ENCODE measurements at places on chromosomes 16 and 17. TPM values are rescaled to one million over a fixed set of nuclear protein-coding genes. Genes with fewer than 3 reads are reported as not detected.

RAPGEFL1 gene
- polyA plus RNA-seq, result 14.4 TPM

PRR11 gene
- 17.2 TPM for polyA plus RNA-seq

TMEM100 gene
- 88.6 TPM for polyA plus RNA-seq

KCNJ18 gene
- polyA plus RNA-seq, result not detected

AGRP gene
- polyA plus RNA-seq, result not detected

DNAH9 gene
- polyA plus RNA-seq, result 2.1 TPM

IL17C gene
- not detected for polyA plus RNA-seq

SLC5A11 gene
- 5.7 TPM for polyA plus RNA-seq

ALOX15 gene
- 0.75 TPM for polyA plus RNA-seq

KRTAP4-5 gene
- not detected for polyA plus RNA-seq

KRT20 gene
- 0.09 TPM for polyA plus RNA-seq

TLCD3B gene
- 0.73 TPM for polyA plus RNA-seq

CMTM1 gene
- polyA plus RNA-seq, result 7.8 TPM

NPB gene
- 0.41 TPM for polyA plus RNA-seq

IL34 gene
- polyA plus RNA-seq, result 5.5 TPM

TOX3 gene
- polyA plus RNA-seq, result 0.59 TPM

TBC1D26 gene
- polyA plus RNA-seq, result 0.39 TPM

MT1M gene
- not detected for polyA plus RNA-seq

ARHGAP23 gene
- 43.2 TPM for polyA plus RNA-seq

HCRT gene
- polyA plus RNA-seq, result not detected

RGS11 gene
- 0.76 TPM for polyA plus RNA-seq

CTRL gene
- 5.9 TPM for polyA plus RNA-seq

ADAD2 gene
- polyA plus RNA-seq, result not detected

BCAR1 gene
- polyA plus RNA-seq, result 66.0 TPM

TMEM238L gene
- polyA plus RNA-seq, result 4.6 TPM
